ENCODE measurements at places on chromosomes 2 and 18.

- no peak for DNase-seq
These were observed 25.6 kb downstream of the ANKRD44 start for GRCh38 chr2:197284956-197285355.

DNA sequence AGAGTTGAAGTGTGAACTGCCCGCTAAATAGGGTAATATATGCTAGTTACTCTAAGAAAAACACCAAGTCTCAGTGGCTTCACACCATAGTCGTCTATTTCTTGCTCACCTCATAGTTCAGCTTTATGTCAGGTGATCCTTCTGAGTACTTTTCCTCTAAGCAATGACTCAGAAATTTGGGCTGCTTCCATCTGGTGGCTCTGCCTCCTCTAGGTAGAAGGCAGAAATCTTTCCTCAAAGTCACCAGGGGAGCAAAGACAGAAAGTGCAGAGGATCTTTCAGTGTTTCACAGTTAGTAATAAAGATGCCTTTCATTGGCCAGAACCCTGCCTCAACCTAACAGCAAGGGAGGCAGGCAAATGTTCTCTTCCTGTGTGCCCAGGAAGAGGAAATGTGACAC is 17.3 kb downstream of the CDH20 start:
- no peak for DNase-seq

GRCh38 chr18:56702946-56703345 is 51.8 kb downstream of the WDR7 start:
- no peak for DNase-seq

- no peak for DNase-seq
These were observed 9.4 kb upstream of the PAX3 start for GRCh38 chr2:222307978-222308730.

- no peak for DNase-seq
These were observed 74.8 kb downstream of the EMX1 start for GRCh38 chr2:72991980-72992733.

GRCh38 chr18:2515908-2516625 is 55.2 kb downstream of the METTL4 start:
- peak; percentile 78 for DNase-seq

GRCh38 chr2:158270536-158270935 is 168.9 kb downstream of the UPP2 start:
- DNase-seq, result no peak

DNA sequence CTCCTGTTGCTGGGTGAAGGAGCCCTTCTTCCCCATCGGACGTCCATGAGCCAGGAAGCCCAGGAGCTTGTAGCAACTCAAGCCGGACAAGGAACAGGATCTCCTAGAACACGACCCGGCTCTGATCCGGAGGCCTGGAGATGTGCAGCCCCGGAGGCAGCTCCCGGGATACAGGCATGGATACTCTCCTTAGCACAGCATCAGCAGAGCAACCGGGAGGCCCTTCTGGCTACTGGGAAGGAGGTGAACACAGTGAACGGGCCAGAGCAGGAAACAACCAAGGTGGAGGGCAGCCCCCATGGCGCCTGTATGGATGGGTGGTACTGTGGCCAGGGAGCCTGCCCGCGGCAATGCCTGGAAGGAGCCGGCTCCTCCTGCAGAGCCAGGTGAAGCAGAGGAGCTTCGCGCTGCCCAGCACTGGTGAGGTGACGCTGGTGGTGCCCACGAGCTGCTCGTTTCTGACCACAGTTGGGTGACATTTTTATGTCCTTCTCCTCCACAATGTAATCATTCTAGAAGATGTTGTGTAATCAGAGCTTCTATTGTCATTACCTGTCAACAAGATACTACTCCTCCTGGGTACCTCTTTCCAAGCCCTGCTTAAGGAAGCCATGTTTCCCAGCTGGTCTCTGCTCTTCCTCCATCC is 94.3 kb downstream of the TWIST2 start:
- no peak for DNase-seq

DNA sequence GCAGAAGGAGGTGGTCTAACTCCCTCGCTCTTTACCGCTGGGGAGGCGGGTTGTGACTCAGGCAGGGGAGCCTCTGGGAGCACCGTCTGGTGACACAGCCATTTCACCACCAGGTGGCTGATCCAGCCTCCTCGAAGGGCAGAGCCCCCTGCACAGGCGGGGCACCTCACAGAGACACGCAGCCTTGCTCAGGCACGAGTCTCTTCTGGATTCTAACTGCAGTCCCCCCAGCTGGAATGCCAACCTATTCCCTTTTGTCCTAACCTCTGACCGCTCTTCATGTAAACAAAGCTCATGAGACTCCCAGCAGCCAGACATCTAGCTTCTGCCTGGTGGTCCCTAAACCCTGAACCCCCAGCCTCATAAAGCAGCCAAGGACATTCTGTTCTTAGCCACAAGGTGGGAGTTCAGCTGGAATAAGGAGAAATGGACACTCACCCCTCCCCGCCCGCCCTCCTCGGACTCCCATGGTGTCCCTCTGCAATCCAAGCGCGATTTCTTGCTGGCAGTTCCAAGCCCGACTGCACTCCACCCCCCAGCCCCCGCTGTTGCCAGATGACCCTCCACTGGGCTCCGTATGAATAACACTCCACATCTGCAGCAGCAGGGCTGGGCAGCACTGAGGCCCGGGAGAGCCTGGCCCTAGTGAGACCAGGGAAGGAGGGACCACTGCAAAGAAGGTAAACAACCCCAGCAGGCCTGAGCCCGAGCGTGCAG is 84.3 kb downstream of the TNS1 start:
- DNase-seq, result no peak

DNA sequence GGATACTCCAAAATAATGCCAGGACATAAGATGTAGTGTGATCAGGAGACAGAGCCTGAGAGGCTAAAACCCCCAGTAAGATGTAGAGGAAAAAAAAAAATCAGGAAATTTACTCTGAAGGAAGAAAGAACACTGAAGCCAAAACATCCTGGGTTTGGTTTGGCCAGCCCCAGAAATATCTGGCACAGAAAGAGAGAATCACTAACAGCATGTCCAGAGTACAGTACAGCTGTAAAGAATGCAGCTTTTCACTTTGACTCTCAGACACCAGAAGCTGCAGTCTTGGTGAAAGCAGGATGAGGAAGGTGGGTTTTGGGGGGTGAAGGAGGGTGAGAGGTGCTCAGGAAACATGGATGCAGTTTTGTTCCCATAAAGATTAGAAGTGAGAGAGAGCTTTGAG is 1577.7 kb upstream of the ACVR2A start:
- no peak for DNase-seq

DNA sequence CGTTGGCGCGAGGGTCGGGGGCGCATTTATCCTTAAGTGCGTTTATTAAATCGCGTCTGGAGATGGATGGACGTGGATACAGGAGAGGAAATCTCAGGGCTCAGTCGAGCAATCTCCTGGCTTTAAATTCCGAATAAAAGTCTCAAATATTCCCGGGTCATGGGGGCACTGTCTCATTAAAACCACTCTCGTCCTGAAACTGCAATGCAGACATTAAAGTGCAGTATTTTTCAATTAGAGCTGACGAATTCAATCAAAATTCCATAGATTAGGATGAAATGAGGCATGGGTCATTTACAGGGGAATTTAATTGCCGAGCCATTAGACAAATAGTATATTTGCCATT is 10.7 kb upstream of the GBX2 start:
- DNase-seq, result no peak

- DNase-seq, result peak; percentile 44
These were observed 51.5 kb downstream of the HAUS1 start for GRCh38 chr18:46155641-46156051.

DNA sequence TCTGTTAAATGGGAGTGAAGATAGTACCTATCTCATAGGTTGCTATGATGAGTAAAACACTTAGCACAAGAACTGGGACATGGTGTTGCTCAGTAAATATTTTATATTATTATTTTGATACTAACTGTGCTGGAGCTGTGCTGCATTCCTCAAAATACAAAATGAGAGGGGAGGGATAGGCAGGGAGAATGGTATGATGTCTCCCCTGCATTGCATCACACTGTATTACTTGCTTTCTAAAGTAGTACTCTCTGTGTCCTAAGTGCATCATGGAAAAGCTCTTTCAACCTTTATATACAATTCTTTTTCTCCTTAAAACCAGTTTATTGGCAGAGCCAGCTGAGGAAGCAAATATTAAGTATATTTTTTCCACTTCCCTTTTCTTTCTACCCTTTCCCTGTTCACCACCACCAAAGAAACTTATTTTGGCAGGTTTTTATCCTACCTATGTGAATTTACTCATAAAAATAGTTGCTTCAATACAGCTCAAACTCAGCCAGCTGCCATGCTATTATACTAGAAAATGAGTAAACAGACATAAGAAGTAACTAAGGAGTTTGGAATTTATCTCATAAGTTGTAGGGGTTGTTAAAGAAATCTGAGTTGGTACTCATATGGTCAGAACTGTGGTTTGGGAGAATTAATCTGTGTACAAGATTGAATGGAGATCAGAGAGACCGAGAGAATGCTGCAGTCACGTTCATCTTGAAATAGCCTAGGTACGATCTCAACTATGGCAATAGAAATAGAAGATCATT is 60.3 kb downstream of the EHBP1 start:
- DNase-seq, result no peak

DNA sequence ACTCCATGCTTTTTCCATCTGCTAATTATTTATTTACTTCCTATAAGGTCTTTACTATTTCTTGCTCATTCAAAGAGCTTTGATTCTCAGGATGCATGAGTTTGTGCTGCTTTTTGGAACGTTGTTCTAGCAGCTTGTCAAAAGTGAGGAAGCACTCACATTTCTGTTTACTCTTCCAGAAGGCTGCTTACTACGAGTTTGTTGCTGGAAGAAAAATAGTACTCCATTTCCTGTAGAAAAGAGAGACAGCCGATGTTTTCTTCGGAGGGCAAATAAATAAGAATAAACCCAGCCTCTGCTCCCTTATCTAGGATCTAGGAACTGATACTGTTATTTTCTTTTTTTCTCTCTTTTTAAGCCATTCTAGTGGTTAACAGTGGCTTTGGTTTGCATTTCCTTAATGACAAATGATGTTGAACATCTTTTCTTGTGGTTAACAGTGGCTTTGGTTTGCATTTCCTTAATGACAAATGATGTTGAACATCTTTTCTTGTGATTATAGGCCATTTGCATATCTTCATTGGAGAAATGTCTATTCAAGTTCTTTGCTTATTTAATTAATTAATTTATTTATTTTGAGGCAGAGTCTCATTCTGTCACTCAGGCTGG is 20.5 kb downstream of the CYP27A1 start:
- DNase-seq, result no peak

DNA sequence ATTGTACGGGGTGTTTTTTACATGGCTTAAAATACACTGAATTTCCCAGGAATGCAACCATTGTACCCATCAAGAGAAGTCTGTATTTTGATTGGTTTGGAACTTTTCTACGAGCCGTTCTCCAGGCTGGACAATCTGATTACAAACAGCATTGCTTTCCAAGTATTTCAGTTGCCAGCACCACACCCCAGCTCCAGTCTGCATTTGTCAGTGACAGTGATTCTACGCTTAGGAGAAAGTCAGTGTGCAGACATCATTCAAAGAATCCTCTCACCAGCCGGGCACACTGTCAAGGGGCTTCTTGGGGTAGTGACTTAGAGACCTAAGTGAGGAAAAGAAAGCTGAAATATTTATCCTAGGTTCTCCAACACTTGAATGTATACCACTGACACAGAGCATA is 194.1 kb downstream of the ANAPC1 start:
- no peak for DNase-seq

DNA sequence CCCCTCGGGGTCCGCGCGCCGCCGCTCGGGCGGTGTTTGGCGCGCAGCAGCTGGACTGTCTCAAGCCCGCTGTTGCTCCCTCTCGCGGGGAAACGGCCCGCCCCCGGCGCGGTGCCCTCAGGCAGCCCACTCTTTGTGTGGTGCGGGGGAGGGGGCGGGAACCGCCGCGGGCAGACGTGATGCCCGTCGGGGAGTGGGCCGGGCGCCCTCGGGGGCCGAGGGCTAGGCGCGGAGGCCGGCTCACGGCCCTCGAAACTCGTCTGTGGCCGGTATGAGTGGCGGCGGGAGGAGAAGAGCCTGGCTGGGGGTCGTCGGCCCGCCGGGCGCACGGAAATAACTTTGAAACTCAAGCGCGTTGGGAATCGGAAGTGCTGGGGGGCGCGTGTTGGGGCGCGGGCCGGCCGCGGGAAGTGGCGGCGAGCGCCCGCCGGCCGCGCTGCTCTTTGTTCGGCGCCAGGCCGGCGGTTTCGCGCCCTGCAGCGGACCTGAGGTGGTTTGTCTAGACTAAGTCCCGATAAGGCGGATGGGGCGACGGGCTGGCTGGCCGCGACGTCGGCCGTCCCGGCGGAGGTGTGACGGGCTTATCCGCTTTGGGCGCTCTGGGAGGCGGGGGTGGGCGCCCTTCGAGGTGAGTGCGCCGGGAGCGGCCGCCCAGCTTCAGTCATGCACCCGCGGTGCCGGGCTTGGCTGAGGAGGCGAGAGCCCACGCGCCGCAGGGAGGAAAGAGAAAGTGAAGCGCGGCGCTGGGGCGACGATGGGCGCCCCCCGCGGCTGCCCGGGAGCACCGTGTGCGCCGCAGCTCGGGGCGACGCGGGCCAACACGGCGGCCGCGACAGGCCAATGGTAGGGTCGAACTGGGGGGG is 679 bp downstream of the PTMA start:
- DNase-seq, result no peak

DNA sequence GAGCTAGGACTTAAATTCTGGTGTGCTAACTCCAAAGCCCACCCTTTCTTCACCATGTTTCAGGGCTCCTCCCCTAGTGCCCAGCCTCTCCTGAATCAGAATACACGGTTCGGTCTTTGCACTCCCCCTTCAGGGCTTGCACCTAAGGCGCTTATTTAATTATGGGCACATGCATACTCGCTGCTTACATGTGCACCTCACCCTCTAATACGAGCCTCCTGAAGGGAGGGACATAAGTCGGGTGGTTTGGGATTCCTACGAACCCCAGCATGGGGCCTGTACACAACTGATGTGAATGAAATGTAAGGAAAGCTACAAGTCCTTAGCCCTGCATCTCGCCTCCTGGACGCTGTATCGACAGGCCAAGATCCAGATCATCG is 435 bp downstream of the IFT172 start:
- peak; percentile 16 for DNase-seq

DNA sequence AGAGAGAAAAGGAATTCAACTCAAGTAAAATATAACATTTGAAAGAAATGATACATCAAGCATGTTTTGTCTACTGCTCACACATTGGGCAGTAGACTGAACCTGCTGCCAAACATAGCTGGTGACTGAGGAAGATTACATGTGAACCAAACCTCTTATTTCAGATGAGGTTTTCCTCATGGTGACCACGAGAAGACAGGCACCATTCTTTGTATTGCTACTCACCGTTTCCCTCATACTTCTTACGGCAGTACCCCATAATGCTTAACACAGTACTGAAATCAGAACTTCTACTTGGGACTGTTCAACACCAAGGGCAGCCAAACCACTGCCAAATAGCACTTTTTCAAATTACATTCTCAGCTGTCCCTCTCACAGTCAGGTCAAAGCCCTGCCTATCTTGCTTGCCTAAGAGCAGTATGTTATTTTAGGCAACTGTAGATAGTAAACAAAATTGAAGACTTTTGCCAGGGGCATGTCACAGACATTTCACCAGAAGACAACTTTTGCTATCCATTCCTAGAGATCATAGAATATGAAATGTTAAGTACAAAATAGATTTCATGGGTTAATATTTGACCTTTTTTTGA is 167.1 kb upstream of the DOK6 start:
- no peak for DNase-seq

GRCh38 chr2:68732036-68732932 is 2.3 kb upstream of the ARHGAP25 start:
- no peak for DNase-seq

Measured in retinal pigment epithelial cell (primary cell).